ENCODE measurements at places on chromosomes 5 and 9.

DNA sequence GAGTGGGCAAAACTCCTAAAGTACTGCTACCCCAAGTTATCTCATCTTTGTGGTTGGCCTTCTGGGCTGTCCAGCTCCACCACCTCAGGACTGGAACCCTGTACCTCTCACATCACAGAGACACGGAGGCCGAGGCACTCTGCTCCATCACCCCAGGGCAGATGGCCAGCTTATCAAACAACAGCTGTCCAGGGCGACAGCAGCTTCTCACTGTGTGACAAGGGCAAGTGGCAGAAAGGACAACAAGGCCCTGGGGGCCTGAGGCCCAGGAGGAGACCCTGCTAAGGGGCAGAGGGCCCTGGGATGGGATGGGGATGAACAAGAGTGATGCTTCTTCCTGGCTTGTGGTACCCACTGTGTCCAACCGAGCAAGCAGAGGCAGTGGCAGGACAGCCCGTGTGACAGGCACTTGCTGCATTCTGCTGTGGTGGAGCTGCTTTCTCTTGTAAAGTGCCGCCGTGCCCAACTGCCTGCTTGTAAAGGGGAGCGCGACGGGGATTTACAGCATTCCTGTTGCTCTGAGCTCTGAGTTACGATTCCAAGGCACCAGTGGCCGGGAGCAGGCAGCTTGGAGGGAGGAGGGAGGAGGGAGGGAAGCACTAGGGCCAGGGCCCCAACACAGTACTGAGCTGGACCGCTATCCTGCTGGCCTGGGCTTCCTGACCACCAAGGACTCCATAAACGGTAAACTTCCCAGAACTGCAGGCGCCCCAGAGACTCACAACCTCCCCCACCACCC, 71.2 kb downstream of the SHB start:
- DNase-seq = peak; percentile 58

- DNase-seq = no peak
These were observed 3.5 kb downstream of the TMCO6 start for GRCh38 chr5:140642718-140643117.

DNA sequence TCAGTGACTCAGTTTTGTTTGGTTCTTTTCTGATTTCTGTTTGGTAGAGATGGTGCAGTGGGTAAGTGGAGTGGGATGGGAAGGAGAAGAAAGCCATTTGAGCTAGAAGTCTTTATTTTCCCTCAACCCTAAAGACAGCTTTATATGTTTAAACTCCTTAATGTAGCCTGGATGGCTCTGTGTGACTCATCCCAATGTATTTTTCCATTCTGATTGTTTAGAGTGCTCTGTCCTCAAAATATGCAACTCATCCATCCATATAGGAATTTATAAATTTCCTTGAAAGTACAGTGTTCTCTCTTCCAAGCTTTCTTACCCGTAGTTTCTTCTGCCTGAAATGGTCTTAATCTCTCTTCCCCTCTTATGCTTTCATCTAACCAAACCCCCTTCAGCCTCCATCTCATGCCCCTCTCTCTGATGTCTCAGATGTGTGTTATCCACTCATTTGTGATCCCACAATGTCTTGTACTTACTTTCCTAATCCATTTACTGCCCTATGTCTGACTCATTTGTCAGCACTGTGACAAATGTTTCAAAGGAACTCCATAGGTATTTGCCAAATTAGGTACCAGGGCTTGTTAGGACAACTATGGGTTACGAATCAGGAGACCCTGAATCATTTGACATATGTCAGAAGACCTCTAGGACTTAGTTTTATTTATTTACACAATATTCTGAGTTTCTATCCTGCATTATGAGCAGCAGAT, 217.5 kb upstream of the SGCD start:
- no peak for DNase-seq

- DNase-seq = no peak
These were observed 17.9 kb upstream of the DAPK1 start for GRCh38 chr9:87479801-87480201.

All from smooth muscle cell of the brain vasculature (primary cell).